ENCODE measurements at places on chromosomes 7 and 10. TPM values are rescaled to one million over a fixed set of nuclear protein-coding genes. Genes with fewer than 3 reads are reported as not detected.

Gene TRIM50
- total RNA-seq: 0.05 TPM

Gene SLC18A3
- total RNA-seq: 0.10 TPM

DNA sequence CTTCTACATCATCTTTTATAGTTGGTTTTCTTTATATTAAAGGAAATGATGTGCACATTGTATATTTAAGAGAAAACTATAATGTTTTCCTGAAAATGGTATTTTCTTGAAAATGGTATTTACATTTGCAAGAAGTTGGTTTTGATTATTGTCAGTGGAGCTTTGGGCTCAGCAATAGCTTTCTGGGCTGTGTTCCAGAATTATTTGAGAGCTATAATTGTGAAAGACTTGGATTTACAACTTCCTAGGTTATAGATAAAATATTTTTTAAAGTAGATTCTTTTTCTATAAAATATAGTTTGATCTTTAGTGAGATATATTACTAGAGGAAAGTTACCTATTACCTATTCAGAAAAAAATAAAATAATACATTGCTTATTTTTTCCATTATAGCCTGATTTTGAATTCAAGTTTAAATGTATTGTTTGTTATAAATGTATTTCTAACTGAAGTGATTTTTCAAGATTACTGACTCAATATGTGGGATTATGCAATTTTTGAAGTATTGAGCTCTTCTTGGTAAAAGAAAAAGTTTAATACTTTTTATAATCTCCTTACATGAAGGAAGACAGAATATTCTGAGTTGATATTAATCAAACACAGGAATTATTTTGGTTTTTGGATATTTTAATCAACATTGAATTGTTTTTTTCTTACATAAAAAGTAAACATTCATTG is 20.2 kb downstream of the GNAI1 start:
- DNase-seq: no peak

GRCh38 chr7:106599343-106599698 is 61.6 kb downstream of the CCDC71L start:
- DNase-seq: no peak

- DNase-seq: no peak
These were observed 5.3 kb downstream of the GIMAP4 start for GRCh38 chr7:150572496-150572895.

DNA sequence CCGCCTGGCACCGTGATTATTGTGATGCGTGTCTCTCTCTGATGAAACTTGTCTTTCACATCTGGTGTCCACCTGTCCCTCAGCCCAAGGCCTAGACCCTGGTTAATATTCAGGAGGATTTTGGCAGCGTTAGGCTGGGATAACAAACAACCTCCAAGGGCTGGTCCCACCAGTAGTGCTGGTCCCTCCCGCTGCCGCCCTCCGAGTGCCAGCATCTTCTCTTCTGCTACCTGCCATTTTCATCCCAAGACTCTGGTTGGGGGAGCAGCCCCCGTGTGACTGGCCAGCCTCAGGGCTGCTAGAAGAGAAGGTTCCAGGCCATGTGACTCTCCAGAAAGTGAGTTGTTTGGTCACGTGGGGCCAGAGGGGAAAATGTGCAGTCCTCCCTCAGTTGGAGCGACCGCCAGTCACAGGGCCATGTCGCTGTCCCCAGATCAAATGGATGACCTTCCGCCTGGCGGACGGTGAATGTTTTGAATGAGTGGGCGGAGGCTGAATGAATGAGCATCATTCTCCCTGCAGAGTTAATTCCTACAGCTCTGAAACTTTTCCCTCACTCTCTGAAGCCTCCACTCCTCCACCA is 479.9 kb upstream of the FOXK1 start:
- no peak for DNase-seq
